CD4-positive, alpha-beta T cell treated with Interleukin-17A for 1 hour (primary cell): ENCODE measurements at places on chromosomes 11 and 22.

DNA sequence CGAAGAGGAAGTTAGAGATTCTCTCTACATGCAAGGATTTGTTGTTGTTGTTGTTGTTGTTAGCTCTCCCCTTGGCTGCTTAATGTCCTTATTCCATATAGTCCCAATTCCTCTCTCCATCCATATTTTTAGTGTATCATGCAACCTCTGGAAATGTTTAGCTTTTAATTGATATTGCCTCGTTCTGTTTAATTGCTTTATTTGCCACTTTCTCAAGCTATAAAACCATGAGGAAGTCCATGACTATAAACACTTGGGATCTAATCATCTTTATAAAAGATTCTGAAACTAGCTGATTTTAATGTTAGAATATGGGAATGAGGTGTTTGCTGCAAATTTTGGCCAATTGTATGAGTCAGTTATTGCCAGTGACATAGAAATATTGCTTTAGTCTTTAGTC lies 5.5 kb upstream of the OR9G1 start:
- DNase-seq = no peak

GRCh38 chr11:1384199-1384970 lies 5.3 kb upstream of the BRSK2 start:
- DNase-seq = no peak

- no peak for DNase-seq
These were observed 50.2 kb downstream of the C22orf31 start for GRCh38 chr22:29011240-29012100.

- peak; percentile 54 for DNase-seq
These were observed 561 bp downstream of the TRMT112 start for GRCh38 chr11:64316672-64317324.

- no peak for DNase-seq
These were observed 415.9 kb downstream of the METTL15 start for GRCh38 chr11:28524098-28524497.

GRCh38 chr11:129853518-129854231 lies 38.0 kb downstream of the TMEM45B start:
- peak; percentile 75 for DNase-seq

GRCh38 chr11:66743271-66743968 lies 14.4 kb upstream of the SPTBN2 start:
- DNase-seq = no peak
